Left ventricle myocardium inferior (tissue), 1 donor: ENCODE measurements at places on chromosomes 4 and X. TPM values are rescaled to one million over a fixed set of nuclear protein-coding genes. Genes with fewer than 3 reads are reported as not detected.
A peak's percentile ranks its signal among the peaks of the same experiment; 100 is the strongest.

ELK1 gene
- 21.3 TPM for total RNA-seq

MAGED1 gene
- total RNA-seq, result 61.7 TPM

SRPX gene
- 55.9 TPM for total RNA-seq

RTL3 gene
- total RNA-seq, result 0.14 TPM

DCAF12L1 gene
- not detected for total RNA-seq

PRSS48 gene
- total RNA-seq, result not detected

VGLL1 gene
- not detected for total RNA-seq

BEX5 gene
- total RNA-seq, result 0.99 TPM

FRMD7 gene
- total RNA-seq, result 0.14 TPM

ZMAT1 gene
- total RNA-seq, result 5.6 TPM

TMEM150C gene
- 13.6 TPM for total RNA-seq

RTL9 gene
- total RNA-seq, result 0.66 TPM

DNA sequence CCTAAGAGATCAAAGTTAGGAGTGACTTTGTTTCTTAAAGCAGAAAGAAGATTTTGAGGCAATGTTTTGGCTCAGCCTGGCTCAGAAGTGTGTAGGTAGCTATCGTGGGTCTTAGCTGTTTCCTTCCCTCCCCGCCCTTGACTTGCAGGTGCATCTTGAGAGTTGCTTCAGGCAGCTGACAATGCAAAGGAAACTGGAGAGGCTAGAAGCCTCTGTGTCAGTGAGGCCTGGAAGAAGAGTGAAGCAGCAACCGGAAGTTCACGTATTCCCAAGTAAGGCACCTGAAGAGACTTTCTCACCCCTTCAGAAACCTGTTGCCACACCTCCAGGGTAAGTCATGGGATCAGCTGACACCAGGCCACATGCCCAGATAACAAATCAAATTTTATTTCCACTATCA lies 10.6 kb upstream of the XKRX start:
- DNase-seq, result no peak

DNA sequence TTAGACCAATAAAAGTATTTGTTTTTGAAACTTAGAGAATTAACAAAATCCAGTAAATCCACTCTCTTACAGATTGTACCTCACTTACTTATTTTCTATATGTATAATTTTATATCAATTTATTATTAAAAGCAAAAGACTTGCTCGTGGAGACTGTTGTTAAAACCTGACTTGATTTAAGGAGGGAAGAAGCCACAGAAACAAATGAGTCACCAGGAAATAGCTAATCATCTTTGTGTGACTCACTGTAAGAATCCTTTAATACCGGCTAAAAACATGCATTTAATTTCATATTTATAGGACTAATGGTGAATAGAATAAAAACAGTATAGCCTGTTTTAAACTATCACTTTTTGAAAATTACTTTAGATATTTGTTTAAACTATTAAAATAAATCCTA lies 29.9 kb upstream of the UBE2NL start:
- no peak for DNase-seq

DNA sequence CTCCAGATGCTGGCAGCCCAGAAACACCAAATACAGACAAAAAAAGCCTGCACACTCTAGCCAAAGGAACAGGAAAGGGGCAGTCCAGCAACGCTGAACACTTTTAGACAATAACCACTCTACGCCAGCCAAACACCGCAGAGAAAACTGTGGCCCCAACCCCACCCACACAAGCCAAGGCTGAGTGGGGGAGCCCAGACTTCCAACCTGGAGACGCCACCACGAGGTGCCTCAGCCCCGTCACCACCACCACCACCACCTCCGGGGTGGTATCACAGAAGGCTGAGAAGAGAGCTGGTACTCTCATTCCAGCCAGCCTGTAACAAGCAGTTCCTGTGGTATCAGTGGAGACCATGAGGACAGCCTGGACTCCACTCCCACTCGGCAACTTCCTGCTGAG lies 22.8 kb downstream of the MEPE start:
- DNase-seq, result no peak

DNA sequence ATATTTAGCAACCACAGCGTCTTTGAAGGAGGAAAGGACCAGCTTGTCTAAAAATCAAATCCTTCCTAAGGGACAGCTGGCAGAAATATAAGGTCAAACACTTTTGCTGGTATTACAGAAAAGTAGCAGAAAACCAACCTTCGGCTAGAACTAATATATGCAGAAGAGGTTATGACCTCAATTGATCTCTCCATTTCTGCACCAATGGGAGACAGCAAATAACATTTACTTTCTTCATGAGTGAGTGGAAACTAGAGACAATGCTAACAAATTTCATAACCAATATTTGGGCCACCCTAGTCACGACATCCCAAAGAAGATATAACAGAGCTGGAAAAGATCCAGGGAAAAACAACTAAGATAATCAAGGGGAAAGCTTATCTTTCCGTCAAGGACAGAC lies 247.0 kb upstream of the FTHL17 start:
- no peak for DNase-seq

GRCh38 chrX:42399632-42400024 lies 378.3 kb downstream of the PPP1R2C start:
- no peak for DNase-seq

DNA sequence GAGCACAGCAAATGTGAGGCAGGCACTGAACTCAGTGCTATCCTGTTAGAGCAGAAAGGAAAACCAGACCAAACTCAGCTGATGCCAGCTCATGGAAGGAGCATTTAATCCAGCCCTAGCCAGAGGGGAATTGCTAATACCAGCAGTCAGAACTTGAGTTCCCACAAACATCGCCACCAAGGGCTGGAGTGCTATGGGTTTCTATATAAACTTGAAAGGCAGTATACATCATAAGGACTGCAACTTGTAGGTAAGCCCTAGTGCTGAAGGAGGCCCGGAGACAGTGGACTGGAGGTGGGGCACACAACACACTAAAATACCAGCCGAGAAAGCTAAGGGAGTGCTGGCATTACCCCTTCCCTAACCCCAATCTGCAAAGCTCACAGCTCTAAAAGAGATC lies 440.2 kb downstream of the PRR32 start:
- DNase-seq, result no peak

DNA sequence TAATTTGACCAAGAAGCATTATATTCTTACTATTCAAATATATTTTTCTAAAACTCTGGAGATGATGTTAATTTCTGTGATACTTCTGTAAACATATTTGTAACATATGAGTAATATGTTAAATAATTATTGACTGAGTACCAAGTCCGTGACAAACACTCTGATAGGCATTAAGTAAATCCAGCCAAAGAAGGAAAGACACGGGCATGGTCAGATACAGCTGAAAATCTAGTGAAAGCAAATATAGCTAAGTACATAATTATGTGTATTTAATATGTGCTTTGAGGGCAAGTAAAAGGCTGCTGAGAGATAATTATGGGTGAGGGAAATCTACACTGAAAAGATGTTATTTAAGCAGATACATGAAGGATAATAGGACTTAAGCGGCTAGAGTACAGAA lies 1263.6 kb upstream of the ADGRL3 start:
- no peak for DNase-seq

DNA sequence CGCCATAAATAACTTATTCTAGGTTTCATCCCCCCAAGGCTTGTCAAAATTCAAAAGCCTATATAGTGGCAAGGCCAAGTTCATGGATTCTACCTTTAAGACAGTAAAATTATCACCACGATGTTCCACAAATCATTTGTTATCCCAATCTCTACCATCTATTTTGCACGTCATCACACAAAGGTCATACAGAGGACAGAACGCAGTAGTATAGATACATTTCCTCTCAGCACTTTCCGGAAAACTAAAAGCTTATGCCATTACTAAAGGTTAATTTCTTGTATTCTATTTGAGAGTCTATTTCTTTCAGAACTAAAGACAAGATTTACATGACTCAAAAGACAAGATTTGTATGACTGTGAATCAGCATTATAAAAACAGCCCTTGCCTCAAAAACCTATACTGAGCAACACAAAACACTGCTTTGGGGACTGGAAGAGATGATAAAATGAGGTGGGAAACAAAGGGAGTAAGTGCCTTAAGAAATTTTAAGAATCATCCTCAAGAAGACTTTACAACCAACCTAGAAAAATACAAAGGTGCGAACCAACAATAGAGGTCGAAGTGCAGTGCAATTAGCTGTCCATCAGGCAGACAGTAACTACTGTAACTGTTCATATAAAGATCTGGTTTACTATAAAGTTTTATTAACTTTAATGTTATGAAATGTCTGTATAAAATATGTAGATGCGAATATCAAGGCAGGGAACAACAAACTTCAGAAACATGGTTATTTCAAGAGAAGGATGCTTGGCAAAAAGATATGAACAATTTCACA lies 7.6 kb downstream of the UBE2D3 start:
- no peak for DNase-seq

GRCh38 chr4:34534916-34535315 lies 1709.4 kb downstream of the ARAP2 start:
- no peak for DNase-seq

- no peak for DNase-seq
Observed at GRCh38 chrX:31331015-31331414, 259.2 kb upstream of the FTHL17 start.

- DNase-seq, result no peak
Observed at GRCh38 chrX:113492895-113493294, 652.3 kb upstream of the AMOT start.

DNA sequence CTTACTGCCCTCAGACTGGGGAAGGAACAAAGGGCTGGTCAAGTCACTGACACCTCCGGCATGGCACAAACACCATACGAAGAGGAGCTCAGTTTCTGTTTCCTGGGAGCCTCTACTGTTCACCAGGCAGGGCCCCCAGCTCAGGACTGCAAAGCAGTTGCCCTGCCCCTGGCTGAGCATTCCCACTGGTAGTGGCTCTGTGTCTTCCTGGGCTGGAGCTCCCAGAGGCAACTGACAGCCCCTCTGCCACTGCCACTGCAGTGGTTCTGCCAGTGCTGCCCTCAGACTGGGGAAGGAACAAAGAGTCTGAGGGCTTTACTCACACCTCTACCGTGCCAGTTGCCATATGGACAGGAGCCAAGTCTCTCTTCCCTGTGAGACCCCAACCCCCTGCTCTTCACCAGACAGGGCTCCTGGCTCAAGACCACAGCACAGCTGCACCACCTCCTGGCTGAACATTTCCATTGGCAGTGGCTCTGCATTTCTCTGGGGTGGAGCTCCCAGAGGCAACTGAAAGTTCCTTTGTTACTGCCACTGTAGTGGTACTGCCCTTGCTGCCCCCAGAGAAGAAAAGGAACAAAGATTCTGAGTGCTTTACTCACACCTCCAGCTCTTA lies 67.9 kb downstream of the SMARCA5 start:
- no peak for DNase-seq

DNA sequence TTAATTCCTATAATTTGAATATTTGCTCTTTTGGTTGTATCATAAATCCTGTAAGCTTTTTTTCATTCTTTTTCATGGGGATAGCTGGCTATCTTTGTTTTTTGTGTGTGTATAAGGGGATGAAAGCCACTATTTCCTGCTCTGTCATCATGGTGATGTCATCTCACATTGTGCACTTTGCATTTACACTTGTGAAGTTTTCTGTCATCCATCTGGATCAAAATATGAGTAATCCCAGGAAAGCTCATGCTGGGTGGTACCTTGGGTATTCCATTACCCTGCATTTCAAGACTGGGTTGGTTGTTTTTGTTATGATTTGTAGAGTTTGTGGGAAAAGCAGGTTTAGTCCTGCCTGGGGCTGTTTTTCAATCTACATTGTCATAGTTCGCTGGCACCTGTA lies 367.3 kb downstream of the CHIC1 start:
- DNase-seq, result no peak

DNA sequence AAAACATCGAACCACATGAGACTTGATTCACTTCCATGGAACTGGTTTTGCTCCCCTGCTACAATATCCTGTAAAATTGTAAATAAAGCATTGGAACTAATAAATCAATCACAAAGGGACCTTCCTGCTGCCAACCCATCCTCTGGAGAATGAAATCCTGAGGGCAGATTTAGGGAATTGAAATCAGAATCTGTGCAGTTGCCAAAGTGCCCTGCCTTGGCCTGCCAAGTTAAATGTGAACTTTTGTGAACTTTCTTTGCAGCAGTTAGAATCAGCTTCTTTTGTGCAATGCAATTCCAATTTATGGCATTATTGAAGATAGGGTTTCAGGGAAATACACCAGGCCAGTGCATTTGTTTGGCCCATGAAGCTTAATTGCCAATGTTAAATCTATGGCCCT lies 263.1 kb downstream of the PTTG2 start:
- no peak for DNase-seq

GRCh38 chrX:65581661-65582339 lies 47.2 kb upstream of the LAS1L start:
- peak; percentile 24 for DNase-seq

GRCh38 chr4:182449930-182450439 lies 206.8 kb downstream of the TENM3 start:
- DNase-seq, result no peak
